ENCODE measurements at places on chromosomes 12 and 14.

DNA sequence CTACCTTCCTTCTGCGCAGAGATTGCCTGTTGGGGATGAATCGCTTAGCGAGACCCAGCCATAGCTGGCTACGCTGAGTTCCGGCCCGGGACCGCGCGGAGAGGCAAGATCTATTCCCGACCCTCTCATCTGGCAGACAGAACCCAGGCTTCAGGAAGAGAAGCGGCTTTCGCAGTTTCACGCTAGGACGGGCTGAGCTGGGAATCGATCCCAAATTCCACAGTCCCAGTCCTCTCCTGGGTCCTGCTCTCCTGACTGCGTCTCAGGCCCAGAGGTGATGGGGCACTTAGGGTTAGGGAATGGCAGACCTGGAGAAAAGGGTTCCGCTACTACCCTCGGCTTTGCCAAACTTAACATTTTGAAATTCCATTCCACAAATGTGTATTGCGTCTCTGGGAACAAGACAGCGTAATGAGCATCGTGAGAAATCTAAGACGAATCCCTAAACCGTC lies 2.8 kb downstream of the PTPN21 start:
- peak; percentile 30 for DNase-seq

- no peak for DNase-seq
Observed at GRCh38 chr14:23550812-23551265, 726 bp downstream of the ZFHX2 start.

- no peak for DNase-seq
Observed at GRCh38 chr12:112408621-112409020, 784 bp downstream of the RPL6 start.

- no peak for DNase-seq
Observed at GRCh38 chr14:102932484-102933248, 10.2 kb downstream of the AMN start.

- DNase-seq, result no peak
Observed at GRCh38 chr12:99146730-99147129, 500.8 kb upstream of the GARIN6 start.

DNA sequence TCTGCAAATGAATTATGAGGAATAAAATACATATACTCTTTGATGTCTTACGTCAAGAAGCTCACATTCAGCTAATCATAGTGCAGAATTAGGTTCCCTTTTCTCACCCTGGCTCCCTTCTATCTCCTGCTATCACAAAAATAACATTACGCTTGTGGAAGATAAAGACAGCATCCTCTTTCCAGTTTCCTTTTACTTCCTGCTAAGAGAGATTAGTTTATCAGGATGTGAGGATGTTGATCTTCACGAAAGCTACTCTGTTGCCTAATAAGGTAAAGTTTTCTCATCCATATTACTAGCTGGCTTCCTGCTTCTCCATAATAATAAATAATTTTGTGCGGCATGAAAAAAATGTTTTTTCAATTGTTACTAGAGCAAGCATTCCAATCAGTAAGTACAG lies 217.7 kb upstream of the DCN start:
- DNase-seq, result no peak

- DNase-seq, result no peak
Observed at GRCh38 chr14:74984236-74985027, 18.3 kb upstream of the EIF2B2 start.

- DNase-seq, result no peak
Observed at GRCh38 chr12:13038491-13039161, 5.6 kb upstream of the FAM234B start.

DNA sequence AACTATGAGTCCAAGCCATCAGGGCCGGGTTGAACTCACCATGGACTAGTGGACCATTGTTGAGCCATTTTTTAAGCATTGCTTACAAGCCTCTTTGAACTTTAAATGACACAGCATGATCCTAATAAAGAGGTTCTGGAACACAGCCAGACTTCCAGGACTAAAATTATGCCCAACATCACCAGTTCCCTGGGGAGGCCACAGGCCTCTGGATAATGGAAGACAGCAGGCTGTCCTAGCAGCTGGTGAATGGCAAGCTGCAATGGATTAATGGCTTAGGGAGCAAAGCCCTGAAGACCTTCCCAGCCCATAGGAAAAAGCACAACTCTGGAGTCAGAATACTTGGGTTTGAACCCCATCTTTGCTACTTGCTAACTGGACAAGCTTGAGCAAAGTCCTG lies 71.3 kb downstream of the FLRT2 start:
- DNase-seq, result no peak

- DNase-seq, result no peak
Observed at GRCh38 chr14:54481695-54482094, 7.1 kb downstream of the GMFB start.

- no peak for DNase-seq
Observed at GRCh38 chr12:47095446-47096236, 15.9 kb upstream of the AMIGO2 start.

DNA sequence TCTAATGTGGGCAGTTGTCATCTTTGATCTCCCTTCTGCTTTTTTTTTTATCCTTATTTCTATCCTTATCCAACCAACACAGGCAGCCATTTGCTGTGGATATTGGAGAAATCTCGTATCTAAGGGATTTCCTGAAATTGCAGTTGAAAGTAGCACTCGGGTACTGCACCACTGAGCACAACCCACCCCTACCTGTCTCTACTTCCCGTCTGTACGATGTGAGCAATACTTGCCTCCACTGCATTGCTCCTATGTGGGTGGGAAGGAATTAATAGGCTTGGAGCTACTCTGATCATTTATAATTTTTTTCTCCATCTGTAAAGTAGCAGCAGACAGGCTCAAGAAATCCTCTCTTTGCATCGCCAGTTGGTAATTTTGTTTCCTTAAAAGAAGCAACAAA lies 300.4 kb downstream of the SNAPC1 start:
- no peak for DNase-seq

DNA sequence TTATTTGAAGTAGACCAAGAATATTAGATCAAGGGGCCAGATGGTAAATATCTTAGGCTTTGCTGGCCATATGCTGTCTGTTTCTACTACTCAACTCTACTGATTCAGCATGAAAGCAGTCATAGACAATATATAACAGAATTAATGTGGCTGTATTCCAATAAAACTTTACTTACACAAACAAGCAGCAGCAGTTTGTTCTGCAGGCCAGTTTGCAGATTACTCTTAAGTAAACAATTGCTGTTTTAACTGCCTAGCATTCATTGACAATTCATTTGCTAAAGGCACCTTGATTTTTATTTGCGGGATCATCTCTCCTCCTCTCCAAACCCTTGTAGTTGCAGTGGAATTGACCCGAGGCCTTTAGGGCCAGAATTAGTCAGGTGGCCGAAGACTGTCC lies 94.1 kb upstream of the GARIN6 start:
- no peak for DNase-seq

DNA sequence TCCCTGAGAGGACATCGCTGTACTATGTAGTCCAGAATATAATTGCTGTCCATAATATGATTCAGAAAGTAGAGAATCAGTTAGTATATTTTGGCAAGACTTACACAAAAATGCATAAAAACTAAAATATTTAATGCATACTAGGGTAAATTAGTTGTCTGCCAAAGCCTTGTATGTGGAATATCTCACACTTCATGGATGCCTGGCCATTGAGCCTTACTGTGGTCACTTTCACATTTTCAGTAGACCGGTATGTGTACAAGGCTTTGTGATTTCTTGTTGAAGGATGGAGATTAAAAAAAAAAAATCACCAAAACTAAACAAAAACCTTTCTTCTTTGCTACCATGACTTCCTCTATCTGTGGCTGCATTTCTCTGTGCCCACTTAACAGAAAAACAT lies 197.3 kb upstream of the DDHD1 start:
- DNase-seq, result no peak

DNA sequence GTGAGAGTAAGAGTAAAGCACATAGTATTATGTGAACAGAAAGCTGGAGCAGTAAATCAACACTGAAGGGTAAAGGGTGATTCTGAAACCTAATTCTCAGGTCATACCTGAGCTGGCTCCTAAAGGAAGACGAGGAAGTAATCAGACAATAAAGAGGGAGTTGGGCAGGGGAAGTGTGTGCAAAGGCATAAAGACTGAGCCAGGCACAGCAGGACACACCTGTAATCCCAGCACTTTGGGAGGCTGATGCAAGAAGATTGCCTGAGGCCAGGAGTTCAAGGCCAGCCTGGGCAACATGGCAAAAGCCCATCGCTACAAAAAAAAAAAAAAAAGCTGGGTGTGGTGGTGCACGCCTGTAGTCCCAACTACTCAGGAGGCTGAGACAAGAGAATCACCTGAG lies 9.6 kb downstream of the ARF3 start:
- DNase-seq, result no peak

GRCh38 chr12:56522411-56523193 lies 982 bp downstream of the RBMS2 start:
- DNase-seq, result no peak

- DNase-seq, result no peak
Observed at GRCh38 chr12:62146318-62146717, 113.9 kb upstream of the USP15 start.

DNA sequence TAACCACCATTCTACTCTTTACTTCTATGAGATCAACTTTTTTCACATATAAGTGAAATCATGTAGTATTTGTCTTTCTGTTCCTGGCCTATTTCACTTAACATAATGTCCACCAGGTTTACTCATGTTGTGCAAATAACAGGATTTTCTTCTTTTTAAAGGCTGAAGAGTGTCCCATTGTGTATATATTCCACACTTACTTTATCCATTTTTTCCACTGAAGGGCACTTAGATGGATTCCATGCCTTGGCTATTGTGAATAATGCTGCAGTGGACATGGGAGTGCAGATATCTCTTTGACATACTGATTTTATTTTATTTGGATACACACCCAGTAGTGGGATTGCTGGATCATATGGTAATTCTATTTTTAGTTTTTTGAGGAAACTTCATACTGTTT lies 181.1 kb upstream of the HMGA2 start:
- no peak for DNase-seq

DNA sequence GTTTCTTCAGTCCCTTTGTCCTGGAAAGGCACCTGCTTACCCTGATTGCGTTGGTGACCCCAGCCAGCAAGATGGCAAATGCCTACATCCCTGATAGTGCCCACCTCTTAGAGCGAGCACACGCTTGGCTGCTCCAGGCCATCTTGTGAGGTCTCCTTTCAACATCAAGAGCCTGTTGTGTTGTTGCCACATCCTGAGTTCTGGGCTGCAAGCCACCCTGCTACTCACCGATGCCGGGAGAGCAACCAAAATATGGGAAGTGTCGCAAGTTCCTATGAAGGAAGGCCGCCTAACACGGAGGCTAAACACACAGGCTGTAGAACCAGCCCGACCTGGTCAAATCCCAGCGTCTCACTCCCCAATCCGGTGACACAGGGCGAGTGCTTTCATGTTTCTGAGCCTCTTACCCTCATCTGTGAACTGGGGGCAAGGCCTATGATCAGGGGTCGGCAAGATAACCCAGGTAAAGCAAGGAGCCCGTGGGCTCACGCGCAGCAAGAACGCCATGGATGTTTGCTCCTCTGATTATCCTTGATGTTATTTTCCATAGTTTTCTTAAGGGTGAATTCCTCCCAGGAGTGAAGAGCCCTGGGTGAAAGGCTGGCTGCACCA lies 98.4 kb downstream of the LGMN start:
- no peak for DNase-seq

- no peak for DNase-seq
Observed at GRCh38 chr14:64513271-64513670, 8.7 kb downstream of the ZBTB1 start.

DNA sequence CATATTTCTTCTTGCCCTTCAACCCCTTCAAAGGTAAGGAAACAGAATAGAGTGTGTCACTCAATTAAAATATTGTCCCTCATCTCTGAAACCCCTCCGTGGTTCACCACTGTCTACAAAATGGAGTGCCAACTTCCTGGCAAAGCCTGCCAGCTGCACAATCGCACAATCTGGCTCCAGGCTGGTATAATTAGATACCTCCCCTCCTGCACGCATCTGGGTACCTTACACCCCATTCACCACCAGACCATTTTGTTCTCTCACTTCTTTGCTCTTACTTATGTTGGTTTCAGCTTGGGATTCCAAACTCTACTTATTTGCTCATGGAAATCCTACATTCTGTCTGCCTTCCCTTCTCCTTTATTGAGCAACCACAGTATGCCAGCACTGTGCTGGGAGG lies 314.9 kb downstream of the NUAK1 start:
- no peak for DNase-seq

GRCh38 chr14:34231626-34232025 lies 230.4 kb downstream of the SPTSSA start:
- DNase-seq, result no peak

GRCh38 chr14:39733741-39734140 lies 301.5 kb upstream of the FBXO33 start:
- no peak for DNase-seq

DNA sequence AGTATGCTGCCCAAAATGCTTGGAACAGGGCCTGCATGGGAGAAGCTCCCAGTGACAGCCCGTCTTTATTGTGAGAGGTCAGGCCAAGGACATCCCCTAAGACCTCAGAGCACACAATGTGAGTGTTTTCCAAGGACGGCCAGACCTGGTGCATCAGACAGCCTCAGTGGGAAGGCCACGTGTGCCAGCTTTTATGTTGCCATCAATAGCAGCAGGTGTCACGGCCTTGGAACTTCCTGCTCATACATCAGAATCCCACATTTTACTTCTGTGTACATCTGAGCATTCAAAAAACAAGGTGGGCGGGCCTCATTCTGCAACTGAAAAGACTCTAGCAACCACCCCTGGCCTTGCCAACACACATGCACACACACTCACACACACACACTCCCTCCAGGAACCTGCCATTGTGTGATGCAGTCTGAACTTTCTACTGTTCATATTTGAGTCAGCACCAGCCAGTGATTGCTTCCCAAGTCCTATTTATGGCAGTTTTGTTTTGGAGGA lies 753.1 kb upstream of the TBX3 start:
- no peak for DNase-seq

DNA sequence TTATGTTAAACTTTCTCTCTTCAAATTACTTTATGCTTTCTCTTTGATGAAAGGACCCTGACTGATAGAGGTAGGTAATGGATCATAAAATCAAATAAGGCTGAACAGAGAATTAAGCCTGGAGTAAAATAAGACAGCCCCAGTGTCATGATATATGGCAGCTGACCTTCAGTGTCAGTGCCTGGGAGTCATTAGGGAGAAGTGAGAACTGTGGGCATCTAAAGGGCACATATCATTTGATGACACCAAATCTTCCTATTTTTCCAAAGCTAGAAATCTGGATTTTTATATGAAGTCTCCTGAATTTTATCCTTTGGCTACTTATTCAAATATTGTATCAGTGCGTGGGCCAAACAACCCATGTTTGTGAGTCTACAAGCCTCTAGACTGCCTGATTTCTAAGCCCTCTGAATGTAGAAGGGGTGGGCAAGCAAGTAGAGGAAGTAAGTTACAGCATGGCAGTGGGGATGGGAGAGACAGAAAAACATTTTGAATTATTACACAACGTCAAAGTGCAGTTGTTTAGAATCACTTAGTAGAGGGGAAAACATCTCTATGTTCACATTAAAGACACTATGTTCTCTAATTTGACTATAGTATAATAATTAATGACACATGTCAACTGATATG lies 10.0 kb downstream of the SLC39A9 start:
- DNase-seq, result no peak

DNA sequence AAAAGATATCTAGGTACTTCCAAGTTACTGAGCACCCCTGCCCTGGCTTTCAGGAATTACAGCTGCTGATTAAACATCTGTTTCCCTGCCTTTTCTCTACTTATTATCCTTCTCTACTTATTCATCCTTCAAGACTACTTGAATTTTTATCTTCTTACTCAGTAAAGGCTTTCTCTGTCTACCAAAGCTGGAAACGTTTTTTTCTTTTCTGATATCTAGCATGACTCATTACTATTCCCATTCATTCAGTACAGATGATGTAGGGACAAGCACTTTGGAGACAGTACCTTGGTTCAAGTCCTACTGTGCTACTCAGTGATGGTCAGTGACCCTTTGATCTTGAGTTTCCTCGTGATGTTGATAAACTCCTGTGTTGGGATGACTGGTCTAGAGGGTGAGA lies 848.7 kb downstream of the NRXN3 start:
- no peak for DNase-seq

All from kidney (tissue), 22 donors.